MCF 10A (cell line): ENCODE measurements at places on chromosomes 1 and 21. TPM values are rescaled to one million over a fixed set of nuclear protein-coding genes. Genes with fewer than 3 reads are reported as not detected.

- no peak for DNase-seq
These were observed 5.7 kb upstream of the ATG4C start for GRCh38 chr1:62778208-62778607.

GRCh38 chr1:29282924-29283803 is 46.8 kb downstream of the PTPRU start:
- DNase-seq: peak; percentile 67

GRCh38 chr21:46459024-46459355 is 299 bp downstream of the DIP2A start:
- DNase-seq: no peak

PADI4 gene
- 0.51 TPM in 1 of 2 replicates, not detected in the other for total RNA-seq

- no peak for DNase-seq
These were observed 880 bp downstream of the IGSF21 start for GRCh38 chr1:18108299-18109057.
